Memory B cell (primary cell): ENCODE measurements at places on chromosomes 3 and 15.

GRCh38 chr3:50327943-50328691, at the start of gene TUSC2:
TUSC2 (minus strand) TSS chr3:50328223; CDS start chr3:50328099, 124 bp downstream.
- DNase-seq, result peak; percentile 89

DNA sequence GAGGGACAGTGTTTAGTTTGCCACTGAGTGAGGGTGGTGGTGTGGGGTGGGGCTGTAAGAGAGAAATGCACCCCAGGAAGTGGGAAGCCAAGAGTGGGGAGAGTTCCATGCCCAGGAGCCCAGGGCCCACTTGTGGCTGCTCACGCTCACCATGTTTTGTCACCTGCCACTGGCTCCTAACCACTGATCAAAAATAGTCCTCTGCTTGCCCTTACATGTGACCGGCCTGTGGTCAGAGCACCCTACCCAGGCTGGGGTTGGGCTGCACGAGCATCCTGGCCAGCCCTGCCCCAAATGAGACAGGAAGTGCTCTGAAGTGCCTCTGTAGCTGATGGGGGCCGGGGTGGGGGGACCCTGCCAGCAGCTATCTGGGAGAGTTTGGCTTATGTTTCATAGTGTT, 216.3 kb downstream of the RPLP1 start:
- DNase-seq, result no peak

- DNase-seq, result no peak
Observed at GRCh38 chr15:88395872-88396781, 71.1 kb downstream of the MRPL46 start.

DNA sequence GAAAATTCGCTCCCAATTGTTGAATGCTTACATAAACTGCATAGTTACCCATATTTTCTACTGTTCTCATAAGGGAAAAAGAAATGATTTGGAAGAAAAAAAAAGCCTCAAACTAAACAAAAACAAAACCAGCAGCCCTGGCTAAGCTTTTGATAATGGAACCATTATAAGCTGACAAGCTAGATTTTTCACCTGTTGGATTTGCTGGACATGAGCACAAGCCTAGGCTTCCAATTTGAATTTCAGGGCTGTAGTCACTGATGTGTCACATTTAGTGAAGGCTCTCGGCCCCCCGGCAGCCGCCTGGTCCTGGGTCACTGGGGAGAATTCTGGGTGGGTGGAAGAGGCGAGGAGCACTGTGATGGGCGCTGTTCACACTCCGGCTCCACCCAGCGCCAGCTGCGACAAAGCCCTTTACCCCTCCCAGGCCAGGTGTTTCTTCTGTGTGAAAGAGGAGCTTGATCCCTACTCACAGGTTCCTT, 4.6 kb downstream of the FBXL22 start:
- no peak for DNase-seq

GRCh38 chr3:15288331-15289035, 43.9 kb downstream of the SH3BP5 start:
- no peak for DNase-seq

DNA sequence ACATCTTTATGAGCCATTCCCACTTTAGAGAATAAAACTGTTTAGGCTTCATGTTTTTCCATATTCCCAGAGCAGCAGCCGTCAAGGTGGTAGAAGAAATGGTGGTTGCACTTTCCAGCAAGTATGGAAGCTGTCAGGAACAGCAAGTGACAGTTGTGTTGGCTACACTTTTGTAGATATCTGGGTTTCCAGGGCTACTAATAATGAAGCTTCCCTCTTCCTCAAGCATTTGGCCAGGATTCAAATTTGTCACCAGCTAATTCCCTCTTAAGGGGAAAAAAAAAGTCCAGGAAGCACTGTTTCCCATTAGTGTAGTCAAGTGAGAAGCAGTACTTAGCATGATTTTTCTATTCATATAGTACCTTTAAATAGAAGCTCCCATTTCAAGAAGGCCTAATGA, 252.8 kb downstream of the IGSF11 start:
- no peak for DNase-seq

DNA sequence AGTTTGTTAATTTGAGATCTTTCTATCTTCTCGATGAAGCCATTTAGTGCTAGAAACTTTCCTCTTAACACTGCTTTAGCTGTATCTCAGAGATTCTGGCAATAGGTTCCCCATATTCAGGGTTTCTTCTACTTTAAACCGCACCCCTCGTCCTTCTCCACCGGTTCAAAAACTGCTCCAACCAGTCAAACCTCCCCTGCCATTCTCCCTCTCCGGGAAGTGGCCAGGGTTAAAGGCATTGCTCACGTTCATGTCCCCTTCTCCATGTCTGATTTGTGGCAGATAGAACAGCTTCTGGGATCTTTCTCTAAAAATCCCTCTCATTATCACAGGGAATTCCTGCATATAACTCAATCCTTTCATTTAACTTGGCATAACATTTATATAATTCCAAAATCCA, 14.4 kb downstream of the ALDH1L1 start:
- no peak for DNase-seq

DNA sequence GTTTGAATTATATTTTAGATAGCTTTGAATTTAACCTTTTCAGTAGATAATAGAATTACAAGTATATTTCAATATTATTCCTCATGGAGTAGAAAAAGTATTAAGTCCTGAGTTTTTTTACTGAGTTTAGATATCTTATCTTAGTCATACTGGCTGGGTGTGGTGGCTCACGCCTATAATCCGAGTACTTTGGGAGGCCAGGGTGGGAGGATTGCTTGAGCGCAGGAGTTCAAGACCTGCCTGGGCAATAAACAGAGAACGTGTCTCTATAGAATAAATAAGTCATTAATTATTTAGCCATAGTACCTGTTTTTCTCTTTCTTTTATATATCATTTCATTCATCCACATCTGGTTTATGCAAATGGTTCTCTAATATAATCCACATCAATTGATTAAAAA, 9.9 kb downstream of the RAP2B start:
- no peak for DNase-seq
